ENCODE measurements at places on chromosomes 1 and 21. TPM values are rescaled to one million over a fixed set of nuclear protein-coding genes. Genes with fewer than 3 reads are reported as not detected.

DNA sequence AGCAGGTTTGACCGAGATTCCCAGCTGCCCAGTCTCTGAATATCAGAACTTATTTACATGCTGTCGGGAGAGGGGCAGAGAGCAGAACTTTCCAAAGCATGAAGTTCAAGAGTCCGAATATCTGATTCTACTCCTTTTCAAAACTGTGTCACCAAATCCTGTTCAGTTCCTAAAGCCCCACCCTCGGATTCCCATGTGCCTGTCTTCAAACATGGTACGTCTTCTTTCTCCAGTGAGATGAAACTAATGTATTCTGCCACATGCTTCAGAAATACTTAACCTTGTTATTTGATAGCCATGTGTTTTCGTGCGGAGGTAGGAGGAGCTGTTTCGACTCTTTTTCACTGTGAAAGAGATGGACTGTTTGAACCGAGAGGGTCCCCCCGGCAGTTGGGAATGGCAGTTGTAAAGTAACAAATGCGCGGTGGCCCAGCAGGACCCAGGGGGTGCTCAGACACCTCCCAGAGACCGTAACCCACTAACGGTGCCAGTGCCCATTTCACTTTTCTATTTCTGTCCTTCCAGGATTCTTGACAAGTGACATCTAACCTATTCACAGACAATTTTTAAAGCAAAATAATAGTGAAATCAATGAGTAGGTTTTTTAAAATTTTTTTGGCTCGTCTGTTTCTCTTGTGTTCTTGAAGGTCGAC, 67.2 kb downstream of the ZBTB18 start:
- no peak for DNase-seq

DNA sequence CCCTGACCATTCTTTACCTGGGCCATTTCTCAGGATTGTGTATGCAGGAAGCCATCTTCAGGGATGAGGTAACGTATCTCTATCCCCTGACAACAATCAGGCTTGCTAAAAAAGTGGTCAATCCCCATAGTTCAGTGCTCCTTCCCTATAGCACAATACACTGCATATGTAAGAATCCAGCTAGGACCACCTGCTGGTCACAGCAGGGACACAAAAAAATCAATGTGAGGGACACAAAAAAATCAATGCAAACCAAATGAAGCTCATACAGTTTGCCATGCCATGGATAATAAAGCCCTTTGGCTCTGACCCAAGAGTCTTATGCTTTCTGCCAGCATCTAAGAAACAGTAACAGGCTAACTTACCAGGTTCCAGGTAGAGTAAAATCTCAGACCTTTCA, 16.3 kb downstream of the ACBD6 start:
- no peak for DNase-seq

DNA sequence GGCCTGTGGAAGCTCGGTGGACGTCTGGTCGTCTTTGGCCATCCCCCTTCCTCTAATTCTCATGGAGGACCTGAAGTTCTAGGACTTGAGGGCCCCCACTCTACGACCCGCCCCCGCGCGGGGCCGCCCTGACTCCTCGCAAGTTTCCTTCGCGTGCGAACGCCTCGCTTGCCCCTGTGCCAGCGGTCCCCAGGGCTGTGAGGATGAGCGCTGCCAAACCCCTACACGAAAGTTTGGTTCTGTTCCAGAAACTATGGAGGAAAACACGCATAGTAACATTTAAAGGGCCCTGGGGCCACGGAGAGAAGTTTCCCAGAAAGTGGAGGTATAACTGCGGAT, 304 bp upstream of the GNG12 start:
- no peak for DNase-seq

DNA sequence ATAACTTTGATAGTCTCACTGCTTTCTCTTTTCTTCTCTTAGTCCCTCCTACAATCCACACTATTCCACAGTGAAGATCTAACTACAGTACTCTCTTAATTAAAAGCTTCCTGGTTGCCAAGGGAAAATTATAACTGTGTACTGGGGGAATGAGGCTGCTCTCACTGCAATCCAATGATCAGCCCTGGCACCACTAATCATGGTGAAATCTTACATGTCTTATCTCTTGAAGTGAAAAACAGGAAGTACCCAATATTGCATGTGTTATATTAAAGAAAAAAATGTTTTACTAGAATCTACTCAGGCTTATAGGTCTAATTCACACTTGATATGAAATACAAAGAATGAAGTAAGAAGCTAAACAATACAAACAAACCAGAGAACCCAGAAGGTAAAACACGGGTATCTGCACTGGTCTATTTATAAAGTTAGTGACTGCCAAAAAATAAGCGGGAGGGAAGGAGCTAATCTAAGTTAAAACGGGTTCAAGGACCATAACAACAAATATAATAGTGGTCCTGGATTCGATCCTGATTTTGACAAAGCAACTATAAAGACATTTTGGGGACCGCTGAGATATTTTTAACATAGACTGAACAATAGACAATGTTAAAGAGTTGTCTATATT, 57.5 kb downstream of the RGS2 start:
- DNase-seq, result no peak

The SPATA1 gene
- total RNA-seq, result 1.6 TPM

DNA sequence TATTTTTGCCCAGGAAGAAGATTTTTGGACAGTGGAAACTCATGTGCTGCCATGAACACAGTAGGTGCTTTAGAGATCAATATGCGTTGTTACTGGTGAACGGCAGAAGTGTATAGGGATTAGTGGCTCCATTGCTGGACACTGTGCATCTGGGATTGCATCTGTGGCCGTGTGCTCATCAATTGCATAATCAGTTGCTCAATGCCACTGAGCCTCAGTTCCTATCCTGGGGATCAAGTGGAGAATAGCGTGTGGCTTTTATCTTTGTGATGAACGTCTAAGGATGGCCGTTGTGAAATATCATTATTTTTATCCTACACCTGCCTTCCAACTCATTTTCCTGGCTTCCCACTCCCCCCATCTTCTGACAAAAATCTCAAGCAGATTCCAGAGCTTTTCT, 5.4 kb downstream of the TNN start:
- DNase-seq, result no peak

- DNase-seq, result no peak
Measured at GRCh38 chr1:21185221-21185731, 8.6 kb upstream of the EIF4G3 start.

The IBA57 gene
- total RNA-seq, result 9.8 TPM

DNA sequence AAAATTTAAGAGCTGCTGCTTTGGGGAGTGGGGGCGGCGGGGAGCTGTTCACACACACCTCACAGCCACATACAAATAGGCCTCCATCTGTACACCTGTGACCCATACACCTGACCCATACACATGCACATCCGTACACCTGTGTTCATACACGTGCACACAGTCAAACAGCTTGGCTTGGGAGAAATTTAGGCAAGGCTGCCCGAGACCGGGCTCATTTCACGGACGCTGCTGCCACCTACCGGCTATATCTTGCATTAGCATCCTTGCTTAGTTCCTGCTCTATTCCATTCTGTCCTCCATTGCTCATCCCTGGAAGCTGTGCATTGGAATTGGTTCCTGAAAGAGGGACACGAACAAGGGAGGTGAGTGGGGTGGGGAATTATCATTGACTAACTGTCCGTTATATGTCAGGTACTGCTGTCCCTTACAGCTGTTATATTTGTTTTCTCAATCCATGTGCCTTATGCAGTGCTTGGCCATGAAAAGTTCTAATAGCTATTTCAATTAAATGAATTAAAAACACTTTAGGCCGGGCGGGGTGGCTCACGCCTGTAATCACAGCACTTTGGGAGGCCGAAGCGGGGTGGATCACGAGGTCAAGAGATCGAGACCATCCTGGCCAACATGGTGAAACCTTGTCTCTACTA, 37.1 kb upstream of the EPB41 start:
- peak; percentile 80 for DNase-seq

- DNase-seq, result no peak
Measured at GRCh38 chr1:36912365-36912865, 121.9 kb downstream of the GRIK3 start.

DNA sequence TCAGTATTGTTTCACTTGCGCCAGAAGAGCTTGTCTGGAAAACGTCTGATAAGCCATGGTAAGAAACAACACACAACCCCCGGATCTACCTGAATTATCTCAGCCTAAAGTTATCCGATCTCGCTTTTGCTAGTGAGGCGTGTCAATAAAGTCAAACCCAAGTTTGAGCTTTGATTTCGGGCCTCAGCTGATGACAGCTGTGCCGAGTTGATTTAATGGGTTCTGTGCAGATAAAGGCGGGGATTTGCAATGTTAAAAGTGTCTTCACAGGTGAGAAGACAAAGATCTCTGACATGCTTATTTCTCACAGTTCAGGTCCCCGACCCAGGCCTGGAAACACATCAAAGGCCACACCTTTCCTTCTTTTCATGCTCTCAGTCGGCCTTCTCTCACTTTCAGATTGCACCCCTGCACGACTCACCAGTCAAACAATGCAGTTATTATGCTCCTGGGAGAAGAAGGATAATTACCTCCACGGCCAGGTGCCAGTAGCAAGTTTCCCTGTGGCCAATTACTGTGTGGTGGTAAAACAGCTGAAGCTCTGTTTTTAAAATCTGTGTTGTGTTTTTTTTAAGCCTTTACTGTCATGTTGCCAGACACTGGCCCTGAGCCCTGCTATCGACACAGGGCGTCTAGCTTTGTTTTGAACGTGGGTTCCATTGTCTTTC, 245.3 kb upstream of the RUNX1 start:
- no peak for DNase-seq

GRCh38 chr1:224368409-224368808, 11.7 kb downstream of the CNIH4 start:
- DNase-seq, result no peak

The LIX1L gene
- total RNA-seq, result 11.4 TPM

DNA sequence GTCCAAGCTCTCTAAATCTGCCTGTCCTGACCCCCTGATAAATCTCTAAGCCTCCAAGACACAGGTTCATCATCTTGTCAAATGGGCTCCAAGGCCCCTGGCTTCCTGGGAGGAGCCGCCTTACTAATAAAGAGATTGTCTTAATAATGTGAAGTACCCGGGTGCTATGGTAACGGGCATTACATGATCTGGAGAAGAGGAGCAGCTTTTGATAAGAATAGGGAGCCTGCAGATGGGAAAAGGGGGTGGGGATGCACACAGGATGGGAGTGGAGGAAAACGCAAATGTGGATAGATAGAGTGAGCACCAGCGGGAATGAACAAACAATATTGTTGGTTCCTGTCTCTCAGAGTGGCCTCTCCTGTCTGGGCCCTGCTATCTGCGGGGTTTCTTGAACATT, 11.9 kb upstream of the RXRG start:
- no peak for DNase-seq

DNA sequence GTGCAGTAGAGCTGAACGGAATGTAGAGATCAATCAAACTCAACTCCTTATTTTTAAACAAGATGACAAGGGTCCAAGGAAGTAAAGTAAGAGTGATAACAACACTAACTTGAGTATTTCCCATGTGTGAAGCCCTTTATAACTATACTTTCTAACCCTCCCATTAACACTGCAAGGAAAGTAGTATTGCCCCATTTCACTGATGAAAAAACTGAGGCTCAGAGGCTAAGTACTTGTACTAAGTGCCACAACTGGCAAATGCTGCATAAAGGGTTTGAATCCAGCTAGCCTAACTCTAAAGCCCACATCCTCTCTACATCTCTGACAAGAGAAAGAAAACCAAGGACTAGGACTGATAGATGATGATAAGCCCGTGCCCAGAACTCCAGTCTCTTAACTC, 8.2 kb upstream of the GJA5 start:
- no peak for DNase-seq

- DNase-seq, result no peak
Measured at GRCh38 chr1:5939271-5940170, 52.7 kb downstream of the NPHP4 start.

DNA sequence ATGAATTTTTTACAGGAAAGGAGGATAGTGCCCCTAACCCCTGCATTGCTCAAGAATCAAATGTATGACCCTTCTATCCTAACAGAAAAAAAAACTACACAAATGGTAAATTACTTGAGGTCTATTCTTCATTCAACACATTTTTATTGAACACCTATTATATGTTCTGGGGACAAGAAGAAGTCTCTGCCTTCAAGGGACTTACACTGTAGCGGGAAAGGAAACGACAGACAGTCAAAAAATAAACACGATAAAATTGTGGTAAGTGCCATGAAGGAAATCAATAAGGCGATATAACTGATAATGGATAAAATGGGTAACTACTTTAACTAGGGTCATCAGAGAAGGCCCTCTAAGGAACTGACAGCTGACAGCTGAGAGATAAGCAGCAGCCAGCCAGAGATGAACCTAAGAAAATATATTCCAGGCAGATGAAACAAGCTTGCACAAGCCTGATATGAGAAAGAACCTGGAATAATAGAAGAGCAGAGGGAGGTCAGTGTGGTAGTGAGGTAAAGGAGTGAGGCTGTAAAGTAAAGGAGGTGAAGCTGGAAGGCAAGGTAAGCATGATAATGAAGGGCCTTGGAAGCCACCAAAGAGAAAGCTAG, 66.4 kb downstream of the PHTF1 start:
- no peak for DNase-seq

- DNase-seq, result no peak
Measured at GRCh38 chr1:1591452-1591851, 8.5 kb downstream of the FNDC10 start.

GRCh38 chr1:10730985-10731384, 65.5 kb downstream of the CASZ1 start:
- DNase-seq, result no peak

DNA sequence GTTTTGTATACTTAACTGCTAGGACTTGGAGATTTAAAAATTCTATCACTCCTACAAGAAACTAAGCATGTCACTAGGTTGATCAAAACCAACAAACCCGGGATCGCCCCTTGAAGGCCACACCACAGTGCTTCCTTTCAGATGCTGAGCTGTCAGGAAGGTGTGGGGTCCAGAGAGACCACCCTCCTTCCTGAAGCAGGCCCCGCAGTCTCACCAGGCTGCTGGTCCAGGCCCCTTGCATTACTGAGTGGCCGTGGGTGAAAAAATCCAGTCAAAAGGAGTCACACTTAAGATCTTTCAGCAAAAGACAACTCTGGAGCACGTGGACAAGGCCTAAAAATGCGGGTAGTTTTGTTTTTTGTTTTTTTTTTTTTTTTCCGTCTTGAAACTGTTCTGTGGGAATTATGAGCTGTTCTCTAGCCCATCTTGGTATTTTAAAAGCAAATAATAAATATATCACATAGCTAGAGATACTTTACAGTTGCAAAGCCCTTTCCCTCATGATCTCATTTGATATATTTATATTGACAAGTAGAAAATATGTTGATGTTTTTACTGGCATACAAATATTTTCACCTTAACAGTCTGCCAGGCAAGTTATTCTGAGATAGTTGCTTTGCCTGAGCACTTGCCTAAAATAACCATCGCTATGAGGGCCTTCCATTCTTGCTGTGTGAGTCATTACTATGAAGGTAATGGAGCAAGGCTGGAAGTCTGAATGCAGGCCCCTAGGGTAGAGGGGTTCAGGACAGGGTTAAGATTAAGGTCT, 73.1 kb upstream of the EDEM3 start:
- DNase-seq, result no peak

The VAV3 gene
- total RNA-seq, result 0.86 TPM

DNA sequence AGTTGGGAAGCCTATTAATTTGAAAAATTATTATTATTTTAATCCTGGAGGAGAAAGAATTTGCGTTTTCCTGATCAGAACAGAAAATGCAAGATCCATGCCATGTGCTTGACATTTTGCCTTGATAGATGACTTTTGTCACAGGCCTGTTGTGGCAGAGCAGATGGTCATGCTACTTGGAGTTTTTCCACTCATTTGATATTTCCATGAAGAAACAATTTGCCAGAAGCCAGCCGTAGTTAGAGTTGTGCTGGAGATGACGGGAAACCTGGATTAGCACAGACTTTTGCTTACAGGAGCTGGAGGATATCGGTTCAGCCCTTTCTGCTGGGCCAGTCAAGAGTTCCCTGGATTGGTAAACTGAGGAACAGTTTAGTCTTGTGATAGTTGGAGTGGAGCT, 3.2 kb downstream of the RCAN3 start:
- DNase-seq, result no peak

The PRELP gene
- total RNA-seq, result 6.4 TPM

The SNAPIN gene
- 15.1 TPM for total RNA-seq

Measured in left lobe of liver (tissue), 2 donors.